ENCODE measurements at places on chromosomes 6 and 20. TPM values are rescaled to one million over a fixed set of nuclear protein-coding genes. Genes with fewer than 3 reads are reported as not detected.

The TFAP2C gene
- 0.20 TPM for total RNA-seq

DNA sequence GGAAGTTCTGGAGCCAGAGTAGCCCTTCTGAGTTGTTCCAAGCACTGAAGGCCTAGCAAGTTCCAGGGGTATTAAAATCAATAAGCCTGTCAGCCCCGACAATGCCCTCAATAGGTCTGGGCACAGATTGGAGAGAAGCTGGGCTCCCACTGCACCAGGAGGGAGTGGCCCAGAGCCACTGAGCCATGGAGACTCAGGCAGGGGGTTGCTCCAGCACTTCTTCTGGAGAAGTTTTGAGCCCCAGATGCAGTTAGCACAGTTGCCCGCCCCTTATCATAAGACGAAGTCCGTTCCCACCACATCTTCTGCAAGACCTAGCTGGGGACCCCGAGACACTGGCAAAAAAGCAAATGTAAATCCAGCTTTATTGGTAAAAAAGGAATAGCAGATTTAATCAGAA lies 13.0 kb downstream of the DEFB132 start:
- no peak for DNase-seq

The RCAN2 gene
- 254 TPM for total RNA-seq

DNA sequence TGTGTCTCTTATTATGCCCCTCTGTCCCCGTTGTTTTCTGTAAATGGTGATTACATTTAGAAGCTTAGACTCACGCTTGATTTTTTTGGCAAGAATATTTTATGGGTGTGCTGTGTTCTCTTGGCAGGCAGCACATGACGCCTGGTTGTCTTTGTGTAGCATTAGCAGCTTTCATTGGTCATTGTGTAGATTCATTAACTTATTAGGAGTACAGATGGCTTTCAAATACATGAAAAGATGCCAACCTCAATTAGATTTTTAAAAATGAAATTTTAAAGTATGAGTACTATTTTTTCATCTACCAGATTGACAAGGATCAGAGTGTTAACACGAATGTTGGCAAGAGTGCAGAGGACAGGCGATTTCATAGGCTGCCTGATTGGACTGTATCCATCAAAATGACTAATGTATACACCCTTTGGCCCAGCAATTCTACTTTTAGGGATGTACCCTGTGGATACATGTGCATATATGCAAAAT lies 15.2 kb downstream of the COX4I2 start:
- DNase-seq = no peak

DNA sequence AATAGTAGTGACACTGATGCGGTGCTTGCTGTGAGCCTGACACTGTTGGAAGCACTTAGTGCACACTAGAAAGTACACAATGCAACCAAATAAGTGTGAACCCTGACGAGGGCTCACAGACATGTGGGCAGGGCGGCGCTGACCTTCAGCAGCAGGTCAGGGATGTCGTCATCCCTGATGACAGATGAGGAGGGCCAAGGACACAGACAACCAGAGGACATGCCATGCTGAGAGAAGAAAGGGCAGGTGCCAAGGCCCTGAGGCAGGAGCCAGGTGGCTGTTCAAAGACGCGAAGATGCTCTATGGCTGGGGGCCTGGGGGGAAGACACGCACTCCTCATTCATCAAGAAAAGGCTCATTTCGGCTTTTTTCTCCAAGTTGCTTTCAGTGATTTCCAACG lies 176.4 kb upstream of the CST7 start:
- DNase-seq = no peak
